ENCODE measurements at places on chromosomes 7 and 10.

- no peak for DNase-seq
These were observed 426.3 kb downstream of the PAXIP1 start for GRCh38 chr7:154576604-154577003.

DNA sequence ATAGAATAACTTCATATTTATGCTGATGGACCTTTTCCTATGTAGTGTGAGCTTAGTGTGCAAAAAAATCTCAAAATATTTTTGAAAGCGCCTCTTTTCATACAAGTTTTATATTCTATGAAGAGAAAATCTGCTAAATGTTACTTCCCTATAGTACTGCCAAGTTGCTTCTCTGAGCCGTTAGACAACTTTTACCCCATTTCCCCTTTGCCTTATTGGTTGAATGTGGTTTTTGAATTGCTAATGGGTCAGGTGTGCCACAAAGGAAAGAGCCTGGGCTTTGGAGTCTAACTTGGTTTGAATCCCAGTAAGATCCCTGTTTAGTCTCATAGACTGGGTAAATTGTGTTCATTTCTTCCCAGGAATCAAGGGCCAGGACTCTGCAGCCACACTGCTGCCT, 261.5 kb downstream of the SNX10 start:
- no peak for DNase-seq

DNA sequence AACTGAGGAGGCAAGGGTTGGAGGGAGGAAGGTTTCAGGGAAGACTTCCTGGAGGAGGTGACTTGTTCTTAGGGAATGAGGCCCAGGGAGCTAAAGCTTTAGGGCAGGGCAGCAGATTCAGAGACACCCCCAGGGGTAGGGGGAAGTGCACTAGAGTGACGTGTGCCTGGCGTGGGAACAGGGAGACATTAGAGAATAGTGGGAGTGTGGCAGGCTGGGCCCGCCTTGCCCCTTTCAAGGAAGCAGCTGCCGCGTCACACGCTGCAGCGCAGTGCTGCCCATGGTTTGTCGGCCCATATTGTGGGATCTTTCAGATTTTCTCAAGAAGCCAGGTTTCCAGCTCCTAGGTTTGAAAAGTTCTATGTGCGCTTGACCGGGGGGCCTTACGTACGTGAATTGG, 139.4 kb downstream of the LHPP start:
- DNase-seq, result no peak

DNA sequence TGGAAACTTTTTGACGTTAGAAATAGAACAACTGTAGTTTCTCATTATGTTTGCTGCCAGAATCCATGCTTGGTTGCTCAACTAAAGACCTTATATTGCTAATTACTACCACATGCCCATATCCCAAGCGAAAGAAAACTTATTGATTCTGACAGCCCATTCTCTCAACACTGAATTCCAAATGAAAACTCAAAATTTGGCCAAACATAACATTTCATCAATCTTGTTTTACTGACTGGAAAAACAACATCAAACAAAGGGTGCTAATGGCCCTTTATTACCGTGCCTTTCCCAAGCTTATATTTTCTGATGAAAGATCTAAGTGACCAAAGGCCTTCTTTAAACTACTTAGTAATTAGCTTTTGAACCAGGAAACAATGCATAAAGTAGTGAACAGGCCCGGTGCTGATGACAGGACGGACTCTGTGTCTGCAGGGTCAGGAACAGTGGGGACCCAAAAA, 531.8 kb downstream of the KCNMA1 start:
- DNase-seq, result no peak

DNA sequence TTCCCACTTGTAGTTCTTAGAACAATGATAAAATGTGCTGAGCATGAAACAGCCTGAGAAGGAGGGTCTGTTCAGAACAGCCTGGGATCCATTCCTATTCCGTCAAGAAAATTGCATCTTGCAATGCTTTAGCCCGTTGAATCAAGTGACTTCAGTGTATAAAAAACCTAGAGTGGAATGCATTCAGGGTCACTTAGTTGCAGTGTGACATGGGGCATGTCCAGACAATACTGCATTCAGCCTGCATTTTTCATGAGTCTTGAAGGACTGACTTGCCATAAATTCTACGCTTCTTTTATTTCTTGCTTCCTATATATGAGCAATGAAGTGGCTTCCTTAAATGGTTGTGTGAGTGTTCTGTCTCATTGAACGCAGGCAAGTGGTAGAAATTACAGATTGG, 758.3 kb upstream of the COBL start:
- DNase-seq, result no peak

DNA sequence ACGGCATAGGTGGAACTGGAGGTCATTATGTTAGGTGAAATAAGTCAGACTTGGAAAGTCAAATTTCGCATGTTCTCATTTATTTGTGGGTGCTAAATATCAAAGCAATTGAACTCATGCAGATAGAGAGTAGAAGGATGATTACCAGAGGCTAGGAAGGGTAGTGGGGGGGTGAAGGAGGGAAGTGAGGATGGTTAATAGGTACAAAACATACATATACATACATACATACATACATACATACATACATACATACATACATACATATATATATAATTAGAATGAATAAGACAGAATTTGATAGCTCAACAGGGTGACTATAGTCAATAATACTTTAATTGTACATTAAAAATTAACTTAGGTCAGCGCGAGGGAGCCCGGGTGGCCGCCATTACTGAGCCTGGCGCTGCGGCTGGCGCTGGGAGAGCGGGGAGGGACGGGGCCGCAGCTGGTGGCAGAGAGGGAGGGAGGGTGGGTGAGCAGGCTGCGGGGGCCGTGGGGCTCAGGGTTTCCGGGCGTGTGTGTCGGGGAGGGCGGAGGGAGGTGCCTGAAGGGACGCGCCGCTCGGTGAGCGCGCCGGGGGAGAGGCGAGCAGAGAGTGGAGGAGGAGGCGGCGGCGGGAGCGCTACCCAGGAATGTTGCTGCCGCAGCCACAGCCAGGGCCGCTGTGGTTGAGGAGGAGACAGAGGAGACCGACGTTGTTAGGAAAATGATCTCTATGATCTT, 85.8 kb upstream of the EGFR start:
- no peak for DNase-seq

- DNase-seq, result no peak
These were observed 104.8 kb downstream of the EMX2 start for GRCh38 chr10:117647306-117647705.

GRCh38 chr10:69653561-69653960, 23.5 kb downstream of the FAM241B start:
- DNase-seq, result no peak

GRCh38 chr10:78718032-78718572, 350.7 kb upstream of the ZMIZ1 start:
- no peak for DNase-seq

DNA sequence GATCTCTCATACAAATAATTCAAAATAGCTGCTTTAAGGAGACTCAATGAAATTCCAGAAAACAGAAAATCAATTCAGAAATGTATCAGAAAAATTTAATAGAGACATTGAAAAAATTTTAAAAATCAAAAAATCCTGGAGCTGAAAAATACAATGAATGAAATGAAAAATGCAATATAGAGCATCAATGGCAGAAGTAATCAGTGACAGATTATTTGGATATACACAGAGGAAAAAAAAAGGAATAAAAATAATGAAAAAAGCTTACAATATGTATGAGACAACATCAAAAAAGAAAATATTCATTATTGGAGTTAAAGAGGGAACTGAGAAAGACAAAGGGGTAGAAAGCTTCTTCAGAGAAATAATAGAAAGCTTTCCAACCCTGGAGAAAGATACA, 122.9 kb upstream of the KLF14 start:
- DNase-seq, result no peak

DNA sequence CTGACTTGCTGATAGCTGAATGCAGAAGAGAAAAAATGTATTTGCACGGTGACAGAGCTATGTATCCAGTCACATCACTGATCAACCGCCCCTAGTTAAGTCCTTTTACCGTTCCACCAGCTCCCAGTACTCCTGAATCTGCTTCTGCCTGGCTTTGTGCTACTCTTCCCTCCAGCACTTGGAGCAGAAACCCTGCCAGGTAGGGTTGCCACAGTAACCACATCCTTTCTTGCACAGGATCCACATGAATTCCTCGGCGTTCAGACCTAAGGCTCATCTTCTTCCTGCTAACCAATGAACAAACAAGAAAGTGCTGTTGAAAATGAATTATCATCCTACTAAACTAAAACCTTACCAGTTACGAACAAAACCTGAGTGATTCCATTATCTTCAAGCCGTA, 52.0 kb upstream of the KCTD7 start:
- DNase-seq, result no peak

DNA sequence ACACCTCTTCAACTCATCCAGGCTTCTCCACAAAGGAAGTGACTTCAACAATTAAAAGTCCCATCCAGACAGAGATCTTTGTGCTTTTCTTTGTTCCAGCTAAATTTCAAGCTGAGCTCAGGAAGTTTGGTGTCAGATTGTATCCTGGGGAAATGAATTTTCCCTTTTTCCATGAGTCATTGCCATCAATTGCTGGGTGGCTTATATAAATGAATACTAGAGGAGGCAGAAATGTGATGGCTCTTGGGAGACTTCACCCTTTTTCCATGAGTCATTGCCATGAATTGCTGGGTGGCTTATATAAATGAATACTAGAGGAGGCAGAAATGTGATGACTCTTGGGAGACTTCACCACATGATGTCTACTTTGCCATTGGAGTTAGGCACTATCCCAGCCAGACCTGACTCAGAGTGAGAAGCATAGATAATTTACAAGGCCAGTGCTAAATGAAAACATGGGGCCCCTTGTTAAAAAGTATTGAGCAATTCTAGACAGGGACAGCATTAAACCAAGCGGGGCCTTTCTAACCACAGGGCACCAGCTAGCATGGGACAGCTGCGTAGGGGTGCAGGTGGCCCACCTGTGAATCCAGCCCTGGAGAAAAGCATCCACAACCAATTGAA, 339.2 kb upstream of the PODXL start:
- DNase-seq, result no peak

DNA sequence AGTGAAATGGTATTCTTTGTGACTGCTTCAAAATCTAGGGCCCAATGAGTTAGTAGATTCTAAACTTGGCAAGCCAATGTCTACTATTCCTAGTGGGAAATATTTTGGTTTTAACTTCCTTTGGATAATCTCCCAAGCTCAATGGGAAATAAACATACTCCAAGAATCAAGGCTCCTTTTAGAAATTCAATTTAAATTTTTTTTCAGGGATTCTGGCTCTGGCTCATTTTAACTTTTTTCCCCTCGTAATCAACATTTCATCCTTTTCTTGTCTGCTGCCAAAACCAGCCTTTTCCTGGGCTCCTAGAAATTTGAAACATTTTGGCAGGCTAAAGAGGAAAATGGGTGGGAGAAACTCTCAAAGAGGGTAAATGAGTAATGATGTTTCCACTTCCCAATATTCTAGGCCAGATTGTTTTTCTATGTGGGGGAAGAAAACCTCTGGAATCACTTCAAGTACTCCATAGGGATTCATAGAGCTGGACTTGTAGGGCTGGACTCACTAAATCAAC, 85.6 kb upstream of the AGR3 start:
- no peak for DNase-seq

- no peak for DNase-seq
These were observed 237.2 kb downstream of the TCF7L2 start for GRCh38 chr10:113187063-113187777.

- DNase-seq, result no peak
These were observed 483.1 kb downstream of the RPS24 start for GRCh38 chr10:78516756-78517155.

DNA sequence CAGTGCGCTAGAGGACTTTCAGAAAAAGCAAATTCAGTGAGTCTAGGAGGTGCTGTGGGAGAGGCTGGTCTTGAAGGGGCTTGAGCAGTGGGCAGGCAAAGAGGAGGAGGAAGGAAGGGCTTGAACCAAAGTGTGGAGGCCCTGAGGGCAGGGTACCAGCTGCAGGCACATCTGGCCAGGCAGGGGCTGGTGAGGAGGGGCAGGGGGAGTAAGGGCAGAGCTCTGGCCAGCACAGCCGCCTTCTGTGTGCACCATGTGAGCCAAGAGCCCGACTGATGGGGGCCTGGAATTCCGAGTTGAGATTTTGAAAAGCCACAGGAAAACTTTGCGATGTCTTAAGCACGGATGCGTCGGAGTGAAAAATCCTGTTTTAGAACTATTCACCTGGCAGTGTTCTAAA, 74.5 kb downstream of the PRPF18 start:
- no peak for DNase-seq

DNA sequence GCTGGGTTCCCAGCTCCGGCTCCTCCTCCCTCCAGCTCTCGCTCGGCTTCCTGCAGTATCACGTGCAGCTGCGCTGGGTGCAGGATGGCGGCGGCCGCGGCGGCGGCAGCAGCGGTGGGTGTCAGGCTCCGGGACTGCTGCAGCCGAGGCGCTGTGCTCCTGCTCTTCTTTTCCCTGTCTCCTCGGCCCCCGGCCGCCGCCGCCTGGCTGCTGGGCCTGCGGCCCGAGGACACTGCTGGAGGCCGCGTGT, at the start of gene CNNM1:
Gene CNNM1 (plus strand): TSS at position 53 of the 250 bp plus-strand sequence. CDS start 32 bp downstream, at position 85.
- no peak for DNase-seq

- no peak for DNase-seq
These were observed 667.9 kb downstream of the AUTS2 start for GRCh38 chr7:70266186-70266585.

DNA sequence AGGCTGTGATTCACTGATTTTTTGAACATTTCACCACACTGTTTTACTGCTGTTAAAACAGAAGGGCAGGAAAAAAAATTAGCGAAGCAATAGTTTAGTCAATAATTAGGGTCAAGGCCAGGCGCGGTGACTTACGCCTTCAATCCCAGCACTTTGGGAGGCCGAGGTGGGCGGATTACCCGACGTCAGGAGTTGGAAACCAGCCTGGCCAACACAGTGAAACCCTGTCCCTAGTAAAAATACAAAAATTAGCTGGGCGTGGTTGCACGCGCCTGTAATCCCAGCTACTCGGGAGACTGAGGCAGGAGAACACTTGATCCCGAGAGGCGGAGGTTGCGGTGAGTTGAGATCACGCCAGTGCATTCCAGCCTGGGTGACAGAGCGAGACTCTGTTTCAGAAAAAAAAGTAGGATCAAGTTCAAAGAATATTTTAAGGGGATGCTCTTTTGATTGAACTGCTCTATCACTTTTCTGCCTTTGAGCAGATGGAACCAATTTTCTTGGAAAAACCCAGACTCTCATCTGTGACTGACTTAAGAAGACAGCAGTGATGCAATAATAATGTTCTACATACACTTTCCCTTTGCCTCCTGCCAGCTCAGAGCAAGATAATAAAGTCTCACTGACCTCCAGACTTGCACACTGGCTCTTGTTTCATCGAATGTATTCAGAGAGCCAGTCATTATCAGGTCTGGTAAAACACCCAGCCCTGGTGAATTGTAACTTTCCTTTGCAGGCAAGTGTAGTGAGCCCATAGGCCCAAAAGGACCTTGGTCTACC, 1.6 kb upstream of the PPA1 start:
- DNase-seq, result no peak

DNA sequence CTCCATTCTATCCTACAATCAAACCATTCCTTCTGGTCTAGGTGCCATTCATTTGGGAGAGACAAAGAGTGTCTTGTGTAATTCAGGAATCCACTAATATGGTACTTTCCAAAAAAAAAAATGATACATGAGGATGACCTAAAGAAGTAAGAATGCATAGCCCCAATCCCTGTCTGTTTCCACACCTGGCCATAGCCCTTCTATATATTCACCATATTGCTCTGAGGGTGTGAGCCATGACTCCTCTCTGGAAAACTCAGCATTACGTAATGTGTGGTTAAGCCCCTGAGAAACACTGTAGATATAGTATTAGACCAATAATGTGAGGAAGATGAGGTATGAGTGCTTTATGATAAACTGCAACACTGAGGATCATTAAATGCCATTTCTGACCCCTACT, 592.7 kb downstream of the INHBA start:
- no peak for DNase-seq

Data from stimulated activated CD8-positive, alpha-beta memory T cell treated with anti-CD3 and anti-CD28 coated beads, Interleukin-4, amount 100 ng/mL, for 4 hours (primary cell).